WTC11 (cell line): ENCODE measurements at places on chromosomes 7 and 10. TPM values are rescaled to one million over a fixed set of nuclear protein-coding genes. Genes with fewer than 3 reads are reported as not detected.

The IKZF1 gene
- 1.9 to 2.4 TPM (median 2.3 TPM) in 3 replicates for total RNA-seq

The ZNF736 gene
- total RNA-seq: 0.02 to 0.07 TPM (median 0.02 TPM) in 3 replicates

The ZNF485 gene
- total RNA-seq: 8.9 to 9.9 TPM (median 9.6 TPM) in 3 replicates

The TET1 gene
- total RNA-seq: 59.2 to 71.4 TPM (median 62.0 TPM) in 3 replicates

The PAX4 gene
- not detected in 3 replicates for total RNA-seq

The GOLGA7B gene
- total RNA-seq: 0.07 to 0.24 TPM (median 0.07 TPM) in 3 replicates

The SRGN gene
- total RNA-seq: 1.2 to 1.4 TPM (median 1.3 TPM) in 3 replicates

The KAZALD1 gene
- 9.6 to 19.2 TPM (median 10.2 TPM) in 3 replicates for total RNA-seq

The GALNT17 gene
- total RNA-seq: 61.1 to 70.0 TPM (median 67.9 TPM) in 3 replicates

The VSTM2A gene
- total RNA-seq: 0.57 to 2.0 TPM (median 0.98 TPM) in 3 replicates

The SRRM3 gene
- total RNA-seq: 17.7 to 24.6 TPM (median 20.7 TPM) in 3 replicates

The ACTR3C gene
- 0.96 to 1.5 TPM (median 1.4 TPM) in 3 replicates for total RNA-seq

The GARIN1A gene
- total RNA-seq: 0.14 to 0.15 TPM in 2 of 3 replicates, not detected in the other

The LLCFC1 gene
- not detected in 3 replicates for total RNA-seq

The TMEM229A gene
- total RNA-seq: 0.27 to 0.74 TPM (median 0.41 TPM) in 3 replicates

The WDFY4 gene
- total RNA-seq: 0.13 to 0.25 TPM (median 0.21 TPM) in 3 replicates

The PNLIPRP2 gene
- 0.28 to 0.76 TPM (median 0.57 TPM) in 3 replicates for total RNA-seq

The LIPF gene
- not detected in 3 replicates for total RNA-seq

The OR6B1 gene
- not detected in 3 replicates for total RNA-seq

The RRP12 gene
- total RNA-seq: 44.9 to 56.6 TPM (median 45.6 TPM) in 3 replicates

The KLF14 gene
- not detected in 3 replicates for total RNA-seq

The OPN4 gene
- total RNA-seq: not detected in 3 replicates

The STAG3 gene
- total RNA-seq: 5.2 to 7.6 TPM (median 5.5 TPM) in 3 replicates

The TMEM270 gene
- total RNA-seq: 0.28 TPM in 1 of 3 replicates, not detected in the others

The ORC5 gene
- total RNA-seq: 21.0 to 23.3 TPM (median 22.2 TPM) in 3 replicates

The NACAD gene
- total RNA-seq: 5.5 to 6.0 TPM (median 5.7 TPM) in 3 replicates
